NAMALWA (cell line): ENCODE measurements at places on chromosomes 1 and 21.
A peak's percentile ranks its signal among the peaks of the same experiment; 100 is the strongest.

DNA sequence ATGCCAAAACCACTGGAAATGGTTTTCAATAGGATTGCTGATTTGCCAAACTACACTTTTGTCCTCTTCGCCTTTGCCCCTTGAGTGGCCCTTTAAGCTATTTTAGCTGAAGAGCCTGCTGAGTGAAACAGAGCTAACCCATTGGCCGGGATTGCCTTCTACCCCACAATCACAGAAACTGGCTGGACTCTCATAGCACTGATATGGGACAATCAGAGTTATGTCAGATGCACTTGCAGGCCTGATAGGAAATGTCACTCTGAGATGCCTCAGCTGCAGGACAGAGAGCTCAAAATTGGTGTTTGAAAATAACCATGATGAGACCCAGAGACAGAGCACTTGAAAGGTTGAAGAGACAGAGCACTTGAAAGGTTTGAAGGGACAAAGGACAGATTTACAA is 354.4 kb downstream of the BRINP2 start:
- DNase-seq, result no peak

- peak; percentile 93 for DNase-seq
Observed at GRCh38 chr1:158952416-158952815, 21.1 kb downstream of the PYHIN1 start.

GRCh38 chr1:102241431-102242338 is 245.0 kb upstream of the OLFM3 start:
- no peak for DNase-seq

- DNase-seq, result no peak
Observed at GRCh38 chr1:182304218-182304617, 87.4 kb downstream of the GLUL start.

- no peak for DNase-seq
Observed at GRCh38 chr1:91809317-91809716, 76.6 kb downstream of the TGFBR3 start.

DNA sequence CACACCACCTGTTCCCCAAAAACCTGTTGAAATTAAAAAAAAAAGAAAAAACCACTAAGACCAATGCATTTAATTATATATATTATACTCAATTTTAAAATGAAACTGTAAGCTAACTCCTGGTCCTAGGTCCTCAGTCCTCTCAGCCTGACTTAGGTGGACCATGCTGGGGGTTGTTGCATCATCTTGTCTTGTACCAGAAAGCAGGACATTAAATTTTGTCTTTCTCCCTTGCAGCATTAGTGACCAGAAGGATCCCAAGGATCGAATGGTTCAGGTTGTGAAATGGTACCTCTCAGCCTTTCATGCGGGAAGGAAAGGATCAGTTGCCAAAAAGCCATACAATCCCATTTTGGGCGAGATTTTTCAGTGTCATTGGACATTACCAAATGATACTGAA is 97.6 kb downstream of the NRDC start:
- no peak for DNase-seq

DNA sequence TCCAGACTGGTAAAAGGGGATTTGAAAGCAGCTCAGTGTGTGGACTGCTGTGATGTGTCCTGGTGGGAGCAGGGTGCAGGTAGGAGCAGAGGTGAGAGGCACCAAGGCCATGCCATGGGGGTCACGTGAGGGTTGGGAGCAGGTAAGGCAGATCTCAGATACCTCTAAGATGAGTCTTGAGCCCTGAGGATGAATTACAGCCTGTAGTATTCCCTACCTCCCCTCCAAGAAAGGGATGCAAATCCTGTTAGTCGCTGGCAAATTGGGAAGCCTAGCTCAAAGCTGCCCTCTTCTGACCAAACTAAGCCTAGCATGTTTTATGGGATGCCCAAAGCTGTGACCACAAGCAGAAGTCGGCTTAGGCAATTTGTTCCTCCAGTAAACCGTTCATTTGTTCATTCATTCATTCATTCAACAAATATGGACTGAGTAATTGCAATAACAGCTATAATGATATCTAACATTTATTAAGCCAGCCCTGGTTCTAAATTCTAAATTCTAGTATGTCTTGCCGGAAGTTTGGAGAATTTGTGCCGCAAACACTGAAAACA is 3.9 kb upstream of the NUAK2 start:
- peak; percentile 58 for DNase-seq

GRCh38 chr1:1876335-1876930 is 14.5 kb downstream of the GNB1 start:
- DNase-seq, result no peak

GRCh38 chr1:204431310-204432184 is 19.9 kb upstream of the PPP1R15B start:
- peak; percentile 80 for DNase-seq

GRCh38 chr1:17409391-17409811 is 30.1 kb downstream of the RCC2 start:
- DNase-seq, result no peak

GRCh38 chr1:156973417-156973816 is 53.0 kb downstream of the LRRC71 start:
- DNase-seq, result no peak

DNA sequence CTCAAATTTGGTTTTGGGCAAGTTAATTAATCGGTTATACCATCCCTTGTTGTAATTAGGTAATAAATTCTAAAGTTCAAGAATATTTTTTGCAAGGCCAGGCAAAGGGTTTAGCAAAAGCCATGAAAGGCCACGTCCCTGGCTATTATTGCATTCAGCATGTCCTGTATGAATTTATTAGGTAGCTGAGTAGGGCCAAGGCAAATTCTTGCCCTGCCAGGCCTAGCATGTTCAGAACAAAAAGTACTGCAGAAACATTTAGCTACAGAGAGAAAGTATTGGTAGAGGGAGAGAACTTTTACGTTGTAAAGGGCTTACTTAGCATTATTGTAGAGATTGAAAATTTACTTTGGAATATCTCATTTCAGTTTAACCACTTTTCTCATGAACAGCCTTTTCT is 94.4 kb downstream of the PATJ start:
- no peak for DNase-seq

DNA sequence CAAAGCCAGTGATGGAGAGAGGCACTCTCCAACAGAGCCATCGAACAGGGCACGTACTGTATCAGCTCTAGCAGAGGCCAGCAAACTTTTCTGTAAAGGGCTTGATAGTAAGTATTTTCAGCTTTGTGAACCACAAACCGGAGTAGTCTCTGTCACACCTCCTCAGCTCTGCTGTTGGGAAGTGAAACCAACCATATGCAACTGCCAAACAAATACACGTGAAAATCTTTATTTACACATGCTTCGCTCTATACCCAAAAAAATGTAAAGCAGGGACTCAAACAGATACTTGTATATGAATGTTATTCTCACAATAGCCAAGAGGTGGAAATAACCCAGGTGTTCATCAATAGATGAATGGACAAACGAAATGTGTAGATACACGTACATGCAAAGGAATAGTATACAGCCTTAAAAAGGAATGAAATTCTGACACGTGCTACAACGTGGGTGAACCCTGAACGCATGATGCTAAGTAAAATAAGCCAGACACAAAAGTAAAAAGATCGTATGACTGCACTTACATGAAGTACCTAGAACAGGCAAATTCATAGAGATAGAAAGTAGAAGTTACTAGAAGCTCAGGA is 39.0 kb downstream of the SETD4 start:
- no peak for DNase-seq

- no peak for DNase-seq
Observed at GRCh38 chr1:67741736-67742135, 56.7 kb downstream of the GADD45A start.

- DNase-seq, result no peak
Observed at GRCh38 chr1:209219791-209220524, 363.6 kb upstream of the CAMK1G start.

GRCh38 chr21:34630536-34631143 is 15.7 kb upstream of the RCAN1 start:
- DNase-seq, result peak; percentile 78

DNA sequence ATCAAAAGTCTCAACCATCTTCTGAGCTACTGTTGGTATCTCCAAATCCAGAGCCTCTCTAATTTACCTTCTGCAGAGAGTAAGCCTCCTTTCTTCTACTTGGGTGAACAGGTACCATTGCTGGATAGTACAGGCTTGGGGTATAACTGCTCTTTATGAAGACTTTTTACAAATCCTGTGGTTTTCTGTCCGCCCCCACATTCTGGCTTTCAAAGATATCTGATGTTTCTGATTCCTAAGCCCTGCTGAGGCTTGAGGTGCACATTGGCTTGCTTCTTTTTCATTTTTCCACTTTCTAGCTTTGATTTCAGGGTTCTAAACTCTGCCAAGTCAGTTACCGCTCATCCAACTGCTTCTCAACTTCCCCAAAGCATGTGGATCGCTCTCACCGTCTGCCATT is 37.1 kb downstream of the TENT5C start:
- no peak for DNase-seq

DNA sequence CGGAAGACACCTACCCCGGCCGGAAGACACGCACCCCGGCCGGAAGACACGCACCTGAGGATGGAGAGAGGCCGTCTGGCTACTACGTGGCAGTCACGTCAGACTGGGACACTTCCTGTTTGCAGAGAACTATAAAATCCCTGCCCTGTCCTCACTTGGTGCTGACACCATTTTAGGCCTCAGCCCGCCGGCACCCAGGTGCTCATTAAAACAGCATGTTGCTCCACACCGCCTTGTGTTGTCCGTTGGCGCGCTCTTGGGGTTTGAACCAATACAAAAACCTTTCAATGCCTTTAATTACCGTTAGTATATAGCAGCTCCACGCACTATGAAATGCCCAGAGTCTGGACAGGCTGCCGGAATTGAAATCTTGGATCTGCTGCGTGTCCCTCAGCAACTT is 34.7 kb downstream of the VN1R5 start:
- DNase-seq, result no peak

- no peak for DNase-seq
Observed at GRCh38 chr1:221072214-221072613, 193.0 kb downstream of the HLX start.

GRCh38 chr21:46055863-46056281 is 42.0 kb upstream of the COL6A2 start:
- no peak for DNase-seq

GRCh38 chr1:171245458-171246064 is 2.7 kb upstream of the FMO1 start:
- peak; percentile 76 for DNase-seq

- peak; percentile 28 for DNase-seq
Observed at GRCh38 chr1:151444783-151445177, 14.5 kb downstream of the POGZ start.

DNA sequence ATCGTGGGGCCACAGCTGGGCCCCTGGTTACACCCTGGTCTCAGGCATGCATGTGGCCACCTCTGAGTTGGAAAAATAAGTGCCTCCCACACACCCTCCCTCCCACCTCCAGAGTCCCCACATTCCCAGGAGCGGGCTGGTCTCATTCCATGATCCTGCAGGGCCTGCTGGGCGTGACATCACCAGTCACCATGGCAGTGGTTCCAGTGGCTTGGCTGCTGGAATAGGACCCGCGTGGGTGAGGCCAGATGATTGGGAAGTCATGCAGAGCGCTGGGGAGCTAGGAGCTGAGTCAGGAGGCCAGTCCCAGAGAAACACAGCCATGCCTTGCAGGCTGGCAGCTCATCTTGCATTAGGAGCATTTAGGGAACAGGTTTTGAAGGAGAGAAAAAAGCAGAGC is 125.4 kb upstream of the TMEM51 start:
- DNase-seq, result no peak

DNA sequence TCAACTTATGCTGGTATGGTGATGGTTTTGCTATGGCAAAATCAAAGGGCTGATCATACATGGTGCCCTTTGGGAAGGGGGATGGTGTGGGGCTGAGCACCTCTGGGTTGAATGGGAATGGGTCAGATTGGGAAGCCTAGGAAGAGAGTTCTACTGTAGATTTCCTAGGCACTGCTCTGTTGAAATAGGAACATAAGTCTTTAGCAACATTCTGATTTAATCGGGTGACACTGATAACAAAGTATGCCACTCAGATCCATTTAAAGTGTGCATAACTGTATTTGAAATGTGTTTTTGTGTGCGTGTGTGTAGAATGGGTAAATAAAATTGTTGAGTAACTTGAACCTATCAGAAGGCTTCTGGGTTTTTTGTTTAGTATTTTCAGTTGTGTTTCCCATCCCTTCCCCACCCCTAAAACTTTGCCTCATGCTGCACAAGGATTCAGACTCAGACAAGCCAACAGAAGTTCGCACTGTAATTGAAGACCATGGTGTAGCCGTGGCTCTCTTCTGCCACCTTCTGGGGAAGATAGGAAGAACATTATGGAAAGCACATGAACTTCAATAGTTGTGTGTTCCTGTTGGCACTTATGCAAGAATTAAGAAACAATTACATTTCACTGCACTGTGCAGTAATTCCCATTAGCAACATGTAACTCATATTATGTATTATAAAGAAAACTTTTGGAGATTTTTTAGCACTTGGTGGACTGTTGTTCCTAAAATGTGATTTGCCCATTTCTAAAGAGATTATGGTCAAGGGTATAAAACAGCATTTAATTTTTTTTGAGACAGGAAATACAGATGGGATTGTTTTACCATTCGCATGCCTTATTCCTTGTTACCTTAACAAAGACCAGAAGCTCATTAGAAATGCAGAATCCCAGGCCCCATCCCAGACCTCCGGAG is 10.9 kb upstream of the C4BPB start:
- DNase-seq, result peak; percentile 88

DNA sequence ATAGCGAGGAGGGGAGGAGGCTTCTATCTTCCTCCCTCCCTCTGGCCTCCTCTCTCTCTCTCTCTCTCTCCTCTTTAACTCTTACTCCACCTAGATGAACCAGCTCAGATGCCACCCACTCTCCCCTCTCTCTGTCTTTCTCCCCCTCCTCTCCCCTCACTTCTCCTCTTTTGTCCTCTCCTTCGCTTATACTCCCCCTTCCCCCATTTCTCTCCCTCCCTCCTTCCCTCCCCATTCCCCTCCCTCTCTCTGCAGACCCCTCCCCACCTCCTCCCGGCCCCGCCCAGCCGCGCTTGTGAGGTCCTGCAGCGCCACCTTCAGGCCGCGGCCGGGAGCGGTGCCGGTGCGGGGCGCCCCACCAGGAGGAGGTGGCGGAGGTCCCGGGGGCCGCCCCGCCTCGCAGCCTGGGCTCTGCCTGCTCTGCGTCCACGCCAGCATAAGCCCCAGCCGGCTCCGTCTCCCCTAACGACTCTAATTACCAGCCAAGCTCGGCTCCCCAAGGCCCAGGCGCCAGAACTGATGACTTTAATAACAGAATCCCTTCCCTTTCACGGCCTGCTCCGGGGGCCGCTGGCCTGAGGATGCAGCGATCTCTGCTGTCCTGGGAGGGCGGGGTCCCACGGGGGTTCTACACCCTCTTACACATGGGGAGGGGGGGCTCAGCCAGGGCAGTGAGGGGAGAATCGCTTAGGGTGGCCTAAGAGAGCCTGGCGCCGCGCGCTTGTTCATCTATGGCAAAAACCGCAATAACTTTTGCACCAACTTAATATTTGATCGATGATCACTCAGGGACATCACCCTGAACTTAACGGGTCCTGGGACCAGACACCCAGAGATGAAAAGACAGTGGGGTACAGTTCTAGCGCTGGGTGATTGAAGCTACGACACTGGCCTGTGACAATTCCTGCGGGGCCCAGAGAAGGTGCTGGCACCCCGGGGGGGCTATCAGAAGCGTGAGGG is 637.3 kb downstream of the MATN1 start:
- DNase-seq, result peak; percentile 29

- DNase-seq, result no peak
Observed at GRCh38 chr1:63802109-63802508, 28.3 kb downstream of the ROR1 start.

- DNase-seq, result no peak
Observed at GRCh38 chr1:64469116-64469976, 583 bp upstream of the CACHD1 start.
